Kidney glomerular epithelial cell (primary cell): ENCODE measurements at places on chromosomes 3 and 15.

DNA sequence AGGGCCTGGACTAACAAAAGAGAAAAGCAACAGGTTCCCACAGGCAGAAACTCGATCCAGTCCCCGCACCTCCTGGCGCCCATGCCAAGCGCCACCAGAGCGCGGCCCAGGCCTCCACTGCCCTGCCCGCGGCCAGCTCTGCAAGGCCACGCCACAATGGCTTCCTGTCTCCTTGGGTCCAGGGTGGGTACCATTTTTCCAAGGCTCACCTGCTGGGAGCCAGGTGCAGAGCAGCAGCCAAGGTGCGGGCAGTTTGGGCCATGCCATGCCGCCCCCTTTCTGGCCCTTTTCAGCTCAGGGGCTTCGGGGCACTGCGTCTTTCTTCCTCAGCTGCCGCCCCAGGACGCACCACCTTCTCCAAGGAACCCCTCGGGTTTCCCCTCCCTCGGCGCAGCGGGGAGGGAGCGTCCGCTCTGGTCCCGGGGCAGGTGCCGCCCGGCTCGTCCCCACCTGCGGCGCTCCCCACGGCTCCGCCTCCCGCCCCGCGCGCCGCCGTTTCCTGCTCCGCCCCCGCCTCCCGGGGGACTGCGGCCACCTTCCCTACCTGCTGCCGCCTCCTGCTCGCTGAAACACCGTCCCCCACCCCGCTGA lies at the start of gene ILDR1:
Gene ILDR1, minus strand, starts transcription at position 437 of the 591 bp plus-strand sequence. Its CDS starts 170 bp downstream, at position 267.
- no peak for DNase-seq

DNA sequence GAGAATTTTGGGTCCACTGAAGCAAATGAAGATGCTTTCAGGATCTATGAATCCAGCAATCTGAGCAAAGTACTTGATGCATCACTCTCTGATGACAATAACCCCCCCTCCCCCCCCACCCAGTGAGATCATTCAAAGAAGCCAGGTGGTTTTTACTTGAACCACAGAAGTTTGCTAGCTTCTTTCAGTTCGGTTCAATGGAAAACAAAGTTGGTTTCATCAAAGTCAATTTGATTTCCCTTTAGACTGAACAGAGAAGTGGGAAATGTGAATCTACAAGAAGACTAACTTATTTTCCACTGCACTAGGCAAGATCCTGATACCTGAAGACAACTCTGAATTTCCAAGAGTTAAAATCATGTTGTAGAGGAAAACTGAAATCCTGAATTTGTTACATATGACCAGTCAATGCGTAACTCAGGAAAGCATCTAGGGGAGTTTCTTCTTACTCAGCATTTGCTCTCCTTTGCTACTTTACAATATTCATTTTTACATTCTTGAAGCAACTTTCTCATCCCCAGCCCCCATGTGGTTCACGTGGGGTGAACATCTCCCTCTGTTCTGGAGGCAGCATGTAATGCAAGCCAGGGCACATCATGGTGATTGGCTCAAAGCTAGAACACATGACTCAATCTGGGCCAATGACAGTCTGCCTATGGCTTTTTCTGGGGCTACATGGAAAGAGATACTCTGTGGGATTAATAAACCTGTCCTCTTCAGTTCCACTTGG lies 572.6 kb downstream of the FOXP1 start:
- peak; percentile 18 for DNase-seq

DNA sequence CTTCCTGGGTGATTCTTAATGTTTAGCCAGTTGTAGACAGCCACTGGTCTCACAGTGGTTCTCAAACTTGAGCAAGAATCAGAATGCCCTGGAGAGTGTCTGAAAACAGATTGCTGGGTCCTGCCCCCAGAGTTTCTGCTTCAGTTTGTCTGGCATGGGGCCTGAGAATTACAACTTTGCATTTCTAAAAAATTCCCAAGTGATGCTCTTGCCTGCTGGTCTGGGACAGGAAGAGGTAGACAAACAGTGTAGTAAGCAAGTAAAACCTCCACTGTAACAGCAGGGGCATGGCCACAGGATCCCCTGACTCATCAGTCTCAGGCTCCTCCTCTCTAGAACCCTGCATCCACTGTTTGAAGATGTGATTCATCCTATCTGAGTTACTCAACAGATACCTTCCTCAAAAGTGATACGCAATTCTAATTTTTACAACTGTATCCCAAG lies 36.5 kb downstream of the DZIP1L start:
- peak; percentile 96 for DNase-seq

DNA sequence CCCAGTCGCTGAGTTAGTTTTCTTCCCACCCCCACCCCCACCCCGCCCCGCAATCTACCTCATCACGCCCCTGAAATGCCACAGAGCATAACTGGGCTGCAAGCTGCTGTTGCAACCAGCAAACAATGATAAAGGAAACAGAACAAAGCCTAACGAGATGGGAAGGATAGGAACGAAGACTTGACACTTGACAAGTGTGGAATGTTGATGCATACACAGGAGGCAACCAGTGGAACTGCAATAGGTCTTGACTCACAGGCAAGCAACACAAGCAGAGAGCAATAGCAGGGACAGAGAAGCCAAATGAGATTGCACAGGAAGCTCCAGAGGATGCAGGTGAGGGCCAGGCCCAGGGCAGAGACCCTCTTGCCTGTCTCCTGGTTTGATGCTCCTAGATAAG lies 225.9 kb downstream of the IGSF11 start:
- DNase-seq: peak; percentile 79

- no peak for DNase-seq
Measured at GRCh38 chr15:66523926-66524325, 18.8 kb downstream of the ZWILCH start.

DNA sequence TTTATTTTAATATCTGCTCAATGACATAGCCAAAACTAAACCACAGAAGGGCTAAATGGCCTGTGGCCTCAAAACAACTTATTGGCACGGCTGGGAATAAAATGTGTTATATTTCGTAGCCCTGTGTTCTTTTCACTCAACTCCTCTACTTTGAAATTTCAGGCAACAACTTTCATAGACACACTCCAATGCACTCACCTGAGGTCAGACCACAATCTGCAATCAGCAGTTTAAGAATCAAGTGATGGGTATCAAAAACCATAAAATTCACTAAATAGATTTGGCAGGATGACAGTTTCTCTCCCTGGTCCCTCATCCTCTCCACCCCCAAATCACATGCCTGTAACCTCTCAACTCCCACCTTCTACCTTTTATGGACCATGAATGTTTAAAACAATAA lies 2.0 kb upstream of the CD200R1 start:
- DNase-seq: no peak

- DNase-seq: peak; percentile 74
Measured at GRCh38 chr3:119579366-119580066, at the start of gene ADPRH. Gene ADPRH (plus strand): TSS chr3:119579492. CDS start chr3:119582170, 2,678 bp downstream.

DNA sequence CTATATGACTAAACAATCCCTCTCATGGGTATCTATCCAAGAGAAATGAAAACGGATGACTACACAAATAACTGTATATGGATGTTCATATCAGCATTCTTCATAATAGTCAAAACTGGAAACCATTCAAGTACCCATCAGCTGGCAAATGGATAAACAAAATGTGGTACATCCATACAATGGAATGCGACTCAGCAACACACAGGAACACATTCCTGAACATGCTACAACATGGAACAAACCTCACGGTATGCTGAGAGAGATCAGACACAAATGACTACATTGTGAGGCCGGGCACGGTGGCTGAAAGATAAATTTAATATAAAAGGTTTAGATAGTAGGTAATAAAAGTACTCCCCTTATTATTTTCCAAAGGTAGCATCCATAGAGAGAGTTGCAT lies 42.6 kb downstream of the CCR4 start:
- no peak for DNase-seq

- DNase-seq: no peak
Measured at GRCh38 chr3:48238531-48239085, 2.3 kb upstream of the ZNF589 start.

DNA sequence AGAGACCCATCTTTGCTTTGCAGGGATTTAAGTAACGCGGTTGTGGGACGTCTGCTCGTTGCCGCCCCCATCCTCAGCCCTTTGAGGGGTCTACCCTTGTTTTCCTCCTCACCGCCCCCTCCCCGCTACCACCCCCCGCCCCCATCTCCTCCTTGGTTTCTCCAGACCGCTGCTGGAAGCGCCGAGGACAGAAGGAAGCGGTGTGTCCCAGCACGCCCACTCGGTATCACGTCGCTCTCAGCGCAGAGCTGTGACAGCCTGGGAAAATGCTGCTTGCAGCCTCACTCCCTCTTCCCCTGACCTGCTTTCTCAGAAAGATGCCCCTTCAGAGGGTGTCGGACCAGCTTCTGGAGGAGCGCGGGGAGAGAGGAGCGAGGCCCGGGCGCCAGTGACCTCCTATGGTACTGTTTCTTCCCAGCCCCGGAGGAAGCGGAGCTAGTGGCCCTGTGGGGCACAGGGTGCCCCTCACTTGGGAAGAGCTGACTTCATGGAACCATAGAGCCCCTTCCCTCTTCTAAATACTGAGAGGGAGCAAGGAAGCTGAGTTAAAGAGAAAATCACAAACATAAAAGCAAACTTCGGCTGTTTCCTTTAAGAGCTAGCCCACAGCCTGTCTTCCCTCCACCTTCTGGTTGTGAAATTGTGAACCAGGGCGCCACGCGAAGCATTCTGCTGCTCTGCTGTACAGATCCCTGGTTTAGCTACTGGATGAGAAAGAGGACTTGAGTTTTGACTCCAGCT lies 698 bp downstream of the IL1RAP start:
- peak; percentile 30 for DNase-seq

DNA sequence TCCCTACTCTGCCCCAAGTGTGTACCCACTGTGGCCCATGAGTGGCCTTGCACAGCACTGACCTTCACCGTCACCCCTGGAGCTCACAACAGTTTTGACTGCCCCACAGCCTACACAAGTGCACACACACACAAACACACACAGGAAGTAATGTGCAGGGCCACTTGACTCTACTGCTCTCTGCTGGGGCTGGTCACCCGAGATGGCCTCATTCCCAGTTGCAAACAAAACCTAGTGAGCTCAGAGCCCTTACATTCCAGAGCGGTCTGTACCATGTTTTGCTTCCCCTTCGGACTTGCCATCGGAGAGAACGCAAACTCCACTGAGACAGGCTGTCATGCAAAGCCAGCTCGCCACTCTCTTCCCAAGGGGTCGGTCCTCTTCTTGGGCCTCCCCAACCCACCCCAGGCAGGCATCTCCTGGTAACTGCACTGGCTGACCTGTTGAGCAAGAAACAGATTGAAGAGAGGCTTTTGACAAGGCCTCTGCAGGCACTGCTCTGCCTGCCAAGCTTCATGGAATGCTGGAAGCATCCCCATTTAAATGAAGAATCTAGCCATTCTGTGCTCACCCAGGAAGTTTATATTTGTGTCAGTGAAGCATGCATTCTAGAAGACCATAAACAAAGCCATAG lies 232.0 kb upstream of the IGF1R start:
- DNase-seq: peak; percentile 5

- DNase-seq: no peak
Measured at GRCh38 chr15:89669309-89669865, 9.8 kb downstream of the PLIN1 start.

GRCh38 chr3:37559461-37559860 lies 302.2 kb upstream of the CTDSPL start:
- peak; percentile 9 for DNase-seq

DNA sequence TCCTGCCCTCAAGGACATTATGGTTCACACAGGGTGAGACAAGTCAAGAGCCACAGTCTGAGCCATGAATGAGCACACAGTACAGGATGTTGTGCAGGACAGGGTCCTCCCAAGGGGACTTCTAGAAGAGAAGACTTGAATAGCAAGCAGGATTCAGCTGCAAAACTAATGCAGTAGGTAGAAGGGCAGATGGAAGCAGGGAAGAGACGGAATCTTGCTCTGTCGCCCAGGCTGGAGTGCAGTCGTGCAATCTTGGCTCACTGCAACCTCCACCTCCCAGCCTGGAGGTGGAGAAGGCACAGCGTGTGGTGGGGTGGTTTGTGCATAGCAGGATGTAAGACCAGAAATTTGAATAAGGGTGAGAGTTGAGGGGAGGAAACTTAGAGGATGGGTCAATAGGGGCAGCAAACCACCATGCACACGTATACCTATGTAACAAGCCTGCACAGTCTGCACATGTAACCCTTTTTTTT lies 8.0 kb downstream of the BCL2L10 start:
- DNase-seq: no peak

DNA sequence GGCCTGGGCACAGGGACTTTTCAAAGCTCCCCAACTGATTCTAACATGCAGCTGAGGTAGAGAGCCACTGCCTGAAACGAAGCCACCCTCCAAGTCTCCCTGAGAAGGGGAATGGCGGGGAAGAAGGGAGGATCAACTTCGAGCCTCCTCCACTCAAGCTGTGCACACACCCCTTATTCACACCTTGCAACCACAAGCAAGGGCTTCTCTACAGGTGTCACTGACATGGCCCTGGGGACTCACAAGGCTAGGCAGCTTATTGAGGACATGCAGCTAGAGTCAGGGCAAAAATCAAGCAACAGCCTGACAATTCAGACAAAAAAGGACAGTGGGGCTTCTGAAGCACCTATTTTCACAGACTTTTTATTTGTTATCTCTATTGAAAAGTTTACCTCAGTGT lies 85.2 kb downstream of the SNRK start:
- no peak for DNase-seq

DNA sequence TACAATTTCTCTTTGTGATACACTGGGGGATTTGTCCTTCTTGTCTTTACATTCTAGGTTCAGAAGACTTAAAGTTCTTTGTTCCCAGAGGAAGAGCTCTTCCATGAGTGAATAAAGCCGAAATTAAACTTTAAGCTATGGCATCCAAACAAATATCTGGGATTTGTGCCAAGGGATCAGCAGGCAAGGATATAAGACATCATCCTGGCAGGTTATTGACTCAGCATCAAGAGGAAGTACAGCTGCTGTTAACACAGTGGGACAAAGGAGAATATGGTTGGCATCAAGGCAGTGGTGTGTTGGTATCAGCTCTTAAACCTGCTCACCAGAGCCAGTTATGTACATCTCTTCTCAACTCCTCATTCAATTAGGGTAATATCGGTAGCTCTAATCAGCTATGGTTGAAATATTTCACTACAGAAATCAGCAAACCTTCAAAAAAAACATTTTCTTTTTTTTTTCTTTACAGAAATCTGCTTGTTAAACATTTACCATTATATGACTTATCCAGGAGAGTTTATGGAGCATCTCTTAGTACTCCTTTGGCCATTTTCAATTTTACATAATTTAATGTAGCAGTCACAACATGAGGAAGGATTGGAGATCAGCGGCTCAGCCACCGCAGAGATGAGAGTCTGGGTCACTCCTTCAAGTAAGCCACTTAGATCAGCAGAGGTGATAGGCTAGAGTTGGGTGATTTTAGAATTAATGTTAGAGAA lies 1198.6 kb upstream of the EPHA6 start:
- DNase-seq: peak; percentile 51

- DNase-seq: no peak
Measured at GRCh38 chr3:137249311-137249940, 291.6 kb downstream of the IL20RB start.

GRCh38 chr3:3991598-3991997 lies 192.4 kb downstream of the LRRN1 start:
- no peak for DNase-seq

GRCh38 chr15:80162059-80162554 lies 9.3 kb downstream of the FAH start:
- no peak for DNase-seq

- peak; percentile 30 for DNase-seq
Measured at GRCh38 chr3:45223889-45224727, 2.0 kb downstream of the TMEM158 start.

- no peak for DNase-seq
Measured at GRCh38 chr3:62363275-62363674, 10.1 kb downstream of the FEZF2 start.
